Motor neuron (in vitro differentiated cells): ENCODE measurements at places on chromosomes 2 and 18. TPM values are rescaled to one million over a fixed set of nuclear protein-coding genes. Genes with fewer than 3 reads are reported as not detected.

DNA sequence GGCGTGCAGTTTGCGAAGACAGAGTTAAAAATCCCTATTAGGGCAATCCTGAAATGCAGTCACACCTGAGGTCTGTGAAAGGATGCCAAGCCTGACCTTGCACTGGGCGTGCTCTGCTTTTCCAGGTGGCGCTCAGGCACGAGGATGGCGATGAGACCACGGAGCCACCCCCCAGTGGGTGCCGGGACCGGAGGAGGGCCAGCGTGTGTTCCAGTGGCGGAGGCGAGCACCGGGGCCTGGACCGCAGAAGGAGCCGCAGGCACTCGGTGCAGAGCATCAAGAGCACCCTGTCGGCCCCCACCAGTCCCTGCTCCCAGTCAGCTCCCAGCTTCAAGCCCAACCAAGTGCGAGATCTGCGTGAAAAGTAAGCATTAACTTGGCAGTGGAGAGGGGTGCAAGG, 203.4 kb downstream of the TPGS2 start:
- ATAC-seq: no peak

GRCh38 chr2:124778076-124778475, 753.0 kb downstream of the CNTNAP5 start:
- peak; percentile 81 for ATAC-seq

DNA sequence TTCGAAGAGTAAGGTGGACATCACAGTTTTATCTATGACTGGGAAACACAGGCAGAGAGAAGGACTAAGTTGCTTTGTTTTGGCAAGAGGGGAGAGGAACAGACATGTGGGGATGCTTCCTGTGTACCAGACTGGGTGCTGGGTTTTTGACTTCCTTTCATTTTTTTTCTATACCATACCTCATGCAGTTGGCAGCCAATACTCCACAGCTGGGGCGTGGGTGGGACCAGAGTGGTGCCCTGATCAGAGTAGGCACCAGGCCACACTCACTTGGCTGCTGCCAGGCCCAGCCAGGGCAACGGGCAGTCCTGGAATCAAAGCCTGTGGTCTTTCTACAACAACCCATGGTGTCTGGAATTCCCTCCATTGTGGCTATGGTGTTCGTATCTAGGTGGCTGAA, 45.2 kb downstream of the SH3RF3 start:
- ATAC-seq: no peak

- no peak for ATAC-seq
Measured at GRCh38 chr2:219959471-219959870, 332.0 kb downstream of the SLC4A3 start.

- no peak for ATAC-seq
Measured at GRCh38 chr2:101382442-101382841, 4.9 kb downstream of the CREG2 start.

DNA sequence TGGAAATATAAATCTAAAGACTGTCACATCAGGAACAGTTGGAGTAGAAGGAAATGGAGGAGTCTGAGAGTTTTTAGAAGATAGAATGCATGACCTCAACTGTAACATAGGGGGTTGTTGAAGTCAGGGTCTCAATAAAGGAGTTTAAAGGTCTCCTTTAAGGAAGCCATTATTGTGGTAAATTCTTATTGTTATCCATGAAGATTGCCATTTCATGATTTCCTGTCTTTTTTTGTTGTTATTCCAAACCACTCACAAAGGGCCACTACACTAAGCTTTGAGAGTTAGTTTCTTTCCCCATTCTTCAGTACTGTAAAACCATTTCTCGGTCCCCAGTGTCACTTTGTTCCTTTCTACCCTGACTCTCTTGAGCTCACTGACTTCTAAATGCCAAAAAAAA, 134.0 kb downstream of the DTNA start:
- no peak for ATAC-seq

- ATAC-seq: no peak
Measured at GRCh38 chr18:33699372-33699771, 121.4 kb downstream of the ASXL3 start.

GRCh38 chr2:200662727-200663126, 76.9 kb downstream of the AOX1 start:
- ATAC-seq: no peak

- ATAC-seq: no peak
Measured at GRCh38 chr2:6538607-6539006, 327.1 kb downstream of the CMPK2 start.

DNA sequence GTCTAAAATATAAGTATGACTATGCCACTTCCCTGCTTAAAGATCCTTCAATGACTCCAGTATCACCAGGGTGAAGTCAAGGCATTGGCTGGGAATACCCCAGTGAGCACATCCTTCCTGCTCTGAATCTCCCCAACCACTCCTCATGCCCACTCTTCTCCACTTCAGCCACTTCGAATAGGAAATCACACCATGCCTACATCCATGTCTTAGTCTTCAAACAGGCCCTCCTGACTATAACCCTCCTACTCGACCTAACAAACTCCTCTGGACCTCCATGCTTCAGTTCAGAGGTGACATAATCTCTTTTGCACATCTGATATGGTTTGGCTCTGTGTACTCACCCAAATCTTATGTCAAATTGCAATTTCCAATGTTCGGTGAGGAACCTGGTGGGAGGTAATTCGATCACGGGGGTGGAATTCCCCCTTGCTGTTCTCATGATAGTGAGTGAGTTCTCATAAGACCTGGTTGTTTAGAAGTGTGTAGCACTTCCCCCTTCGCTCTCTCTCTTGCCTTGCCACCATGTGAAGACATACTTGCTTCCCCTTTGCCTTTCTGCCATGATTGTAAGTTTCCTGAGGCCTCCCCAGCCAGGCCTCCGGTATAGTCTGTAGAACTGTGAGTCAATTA, 87.8 kb upstream of the TFCP2L1 start:
- ATAC-seq: no peak

The EPB41L3 gene
- total RNA-seq: 23.4 and 24.5 TPM in 2 replicates

The ALPI gene
- total RNA-seq: 0.33 and 0.49 TPM in 2 replicates

The SLC16A14 gene
- 57.0 and 59.9 TPM in 2 replicates for total RNA-seq

The GKN2 gene
- 0.25 TPM in 1 of 2 replicates, not detected in the other for total RNA-seq

The TGFA gene
- 1.3 and 1.6 TPM in 2 replicates for total RNA-seq

The LAMA3 gene
- 0.23 and 0.50 TPM in 2 replicates for total RNA-seq

The CNDP1 gene
- 1.4 TPM in 1 of 2 replicates, not detected in the other for total RNA-seq
